ENCODE measurements at places on chromosomes 3 and 15. TPM values are rescaled to one million over a fixed set of nuclear protein-coding genes. Genes with fewer than 3 reads are reported as not detected.

DNA sequence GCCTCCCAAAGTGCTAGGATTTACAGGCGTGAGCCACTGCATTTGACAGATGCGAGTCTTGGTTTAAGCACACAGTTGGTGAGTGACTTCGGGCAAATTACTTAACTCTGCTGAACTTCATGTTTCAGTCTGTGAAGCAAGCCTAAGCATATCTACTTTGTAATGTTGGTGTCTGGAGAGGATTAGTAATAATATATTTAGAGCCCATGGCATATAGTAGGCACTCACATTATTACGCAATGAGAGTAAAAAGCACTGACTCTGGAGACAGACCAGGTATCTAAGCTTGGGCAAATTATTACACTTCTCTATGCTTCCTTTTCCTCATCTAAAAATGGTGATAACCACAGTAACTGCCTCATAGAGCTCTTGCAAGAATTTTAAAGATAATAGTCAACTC, 208.7 kb upstream of the P2RY1 start:
- DNase-seq = no peak

- DNase-seq = peak; percentile 55
These were observed 139.6 kb downstream of the RBPMS2 start for GRCh38 chr15:64635499-64636495.

DNA sequence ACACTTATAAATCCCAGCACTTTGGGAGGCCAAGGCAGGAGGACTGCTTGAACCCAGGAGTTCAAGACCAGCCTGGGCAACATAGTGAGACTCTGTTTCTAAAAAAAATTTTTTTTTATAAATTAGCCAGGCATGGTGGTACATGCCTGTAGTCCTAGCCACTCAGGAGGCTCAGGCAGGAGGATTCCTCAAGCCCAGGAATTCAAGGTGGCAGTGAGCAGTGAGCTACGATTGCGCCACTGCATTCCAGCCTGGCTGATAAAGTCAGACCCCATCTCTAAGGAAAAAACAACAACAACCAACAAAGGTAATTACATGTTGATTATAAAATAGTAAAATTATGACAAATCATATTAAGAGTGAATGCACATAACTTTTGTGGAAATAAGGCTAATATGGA, 40.9 kb downstream of the MCCC1 start:
- DNase-seq = no peak

- DNase-seq = no peak
These were observed 35.4 kb upstream of the GRM7 start for GRCh38 chr3:6825524-6825923.

DNA sequence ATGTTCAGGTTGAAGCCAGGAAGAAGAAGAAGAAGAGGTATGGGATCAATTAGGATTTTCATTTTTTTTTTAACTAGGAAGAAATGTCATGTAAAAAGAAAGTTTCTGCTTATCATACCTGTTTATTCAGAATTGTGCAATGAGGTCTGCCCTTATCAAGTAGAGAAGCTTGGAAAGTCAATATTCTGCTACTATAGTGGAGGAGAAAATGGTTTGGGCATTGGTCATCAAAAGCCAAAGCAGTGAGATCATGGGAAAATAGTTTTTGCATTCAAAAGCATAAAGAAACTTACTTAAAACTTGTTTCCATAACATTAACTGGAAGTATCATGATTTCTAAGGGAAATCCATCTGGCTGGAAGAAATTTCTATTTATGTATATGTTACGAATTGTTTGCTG, 1239.2 kb downstream of the NSUN3 start:
- no peak for DNase-seq

CILP gene
- total RNA-seq = 1.3 TPM

DNA sequence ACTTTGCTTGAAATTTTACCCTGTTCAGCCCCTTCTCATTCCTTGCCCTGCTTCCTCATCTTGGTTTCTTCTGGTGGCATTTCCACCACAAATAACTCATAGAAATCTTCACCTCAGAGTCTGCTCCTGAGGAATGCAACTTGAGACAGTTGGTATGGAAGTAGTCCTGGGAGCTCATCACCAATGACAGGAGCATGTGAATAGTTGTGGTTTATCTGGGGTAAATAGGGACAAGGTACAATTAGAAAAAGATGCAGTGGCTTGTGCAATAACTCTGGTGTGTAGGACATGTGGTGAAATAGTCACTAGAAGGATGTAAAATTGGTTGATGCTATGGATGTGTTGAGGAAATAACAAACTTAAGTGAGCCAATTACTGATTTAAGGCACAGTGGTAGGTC, 72.7 kb upstream of the CHRNA7 start:
- DNase-seq = no peak

All from left lobe of liver (tissue), 2 donors.